ENCODE measurements at places on chromosomes 2 and 18.

DNA sequence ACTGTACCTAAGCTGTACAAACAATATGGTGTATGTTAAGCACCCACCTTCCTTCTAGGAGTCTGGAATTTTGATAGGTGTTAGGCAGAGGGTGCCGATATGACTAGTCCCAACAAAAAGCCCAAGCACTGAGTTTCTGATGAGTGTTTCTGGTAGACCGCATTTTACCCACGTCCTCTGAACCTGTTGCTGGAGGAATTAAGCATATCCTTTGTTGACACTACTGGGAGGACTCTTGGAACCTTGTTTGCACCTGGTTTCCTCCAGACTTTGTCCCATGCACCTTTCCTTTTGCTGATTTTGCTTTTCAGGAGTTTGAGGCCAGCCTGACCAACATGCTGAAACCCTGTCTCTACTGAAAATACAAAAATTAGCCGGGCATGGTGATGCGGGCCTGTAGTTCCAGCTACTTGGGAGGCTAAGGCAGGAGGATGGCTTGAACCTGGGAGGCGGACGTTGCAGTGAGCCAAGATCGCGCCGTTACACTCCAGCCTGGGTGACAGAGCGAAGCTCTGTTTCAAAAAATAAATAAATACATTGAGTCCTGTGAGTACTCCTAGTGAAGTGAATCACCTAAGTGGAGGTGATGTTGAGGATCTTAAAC, 11.4 kb upstream of the SPAST start:
- no peak for DNase-seq

- no peak for DNase-seq
These were observed 60.4 kb downstream of the RHOB start for GRCh38 chr2:20507166-20507692.

DNA sequence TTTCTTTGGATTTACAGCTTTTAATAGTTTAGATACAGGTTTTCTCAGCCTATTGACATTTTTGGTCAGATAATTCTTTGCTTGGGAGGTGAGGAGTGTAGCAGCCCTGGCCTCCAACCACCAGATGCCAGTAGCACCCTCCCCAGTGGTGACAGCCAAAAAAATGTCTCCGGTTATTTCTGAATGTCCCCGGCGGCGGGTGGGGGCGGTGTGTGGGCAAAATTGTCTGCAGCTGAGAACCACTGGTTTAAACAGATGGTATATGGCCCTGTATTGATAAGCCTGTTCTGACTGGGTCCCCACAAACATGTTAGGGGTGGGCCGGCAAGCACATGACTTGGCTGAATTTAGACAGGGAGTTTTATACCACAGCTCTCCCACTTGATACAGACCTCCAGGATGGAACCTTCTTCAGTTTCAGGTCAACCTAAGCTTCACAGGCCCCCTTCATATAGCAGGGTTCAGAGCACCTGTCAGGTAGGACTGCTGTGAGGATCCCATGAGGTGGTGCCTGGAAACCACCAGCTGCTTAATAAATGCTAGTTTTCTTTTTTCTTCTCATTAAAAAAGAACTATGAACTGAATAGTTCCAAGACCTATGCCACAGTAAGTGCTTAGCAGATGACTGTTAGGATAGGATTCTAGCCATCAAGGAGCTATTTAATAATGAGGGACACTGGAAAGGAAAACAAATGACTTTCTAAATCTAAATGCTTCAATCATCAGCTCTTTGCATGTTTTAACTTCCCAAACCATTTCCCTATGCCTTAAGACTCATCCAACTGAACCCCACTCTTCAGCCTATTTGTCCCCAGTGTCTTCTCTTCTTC, 18.1 kb downstream of the LPIN2 start:
- DNase-seq = peak; percentile 39

- peak; percentile 3 for DNase-seq
These were observed 1094.6 kb upstream of the CDH2 start for GRCh38 chr18:29271501-29271900.

GRCh38 chr18:45777393-45777792, 48.1 kb upstream of the SIGLEC15 start:
- DNase-seq = peak; percentile 86

DNA sequence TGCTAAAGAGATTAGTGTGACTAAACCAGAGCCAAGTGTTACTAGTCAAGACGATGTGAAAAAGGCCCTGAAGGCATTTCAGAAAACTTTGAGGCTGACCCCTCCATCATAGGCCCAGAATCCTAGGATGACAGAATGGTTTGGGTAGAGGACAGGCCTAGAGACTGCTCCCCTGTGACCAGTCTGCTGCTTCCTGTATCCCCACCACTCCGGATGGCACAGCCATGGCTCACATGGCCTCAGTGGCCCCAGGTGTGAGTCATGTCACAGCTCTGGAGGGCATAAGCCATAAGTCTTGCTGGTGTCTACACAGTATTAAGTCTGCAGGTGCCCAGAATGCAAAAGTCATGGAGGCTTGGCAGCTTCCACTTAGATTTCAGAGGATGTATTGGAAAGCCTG, 12.4 kb upstream of the STAT1 start:
- DNase-seq = no peak

DNA sequence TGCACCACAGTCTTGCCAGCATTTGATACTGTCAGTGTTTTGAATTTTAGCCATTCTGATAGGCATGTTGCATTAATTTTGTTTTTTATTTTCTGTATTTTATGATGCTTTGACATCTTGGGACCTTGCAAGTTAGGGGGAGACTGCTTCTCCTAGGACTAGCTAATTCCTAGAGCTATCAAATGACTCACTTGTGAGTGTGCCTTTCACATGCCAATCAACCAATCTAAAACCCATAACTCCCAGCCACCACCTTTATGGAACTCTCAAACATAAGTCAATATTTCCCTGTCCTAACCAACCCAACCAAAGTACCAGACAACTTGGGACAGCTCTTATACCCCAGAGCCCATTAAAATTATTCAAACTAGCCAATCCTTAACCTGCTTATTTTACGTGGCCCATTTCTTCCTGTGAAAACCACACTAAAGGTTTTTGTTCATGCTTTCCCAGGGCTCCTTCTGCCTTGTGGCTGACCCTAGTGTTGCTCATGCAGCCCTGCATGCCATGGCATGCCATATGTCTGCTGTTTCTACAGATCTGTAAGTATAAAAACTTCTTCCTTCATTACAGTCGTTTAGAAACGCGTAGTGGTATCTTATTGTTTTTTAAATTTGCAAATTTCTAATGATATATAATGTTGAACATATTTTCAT, 230.1 kb downstream of the GPD2 start:
- DNase-seq = no peak

DNA sequence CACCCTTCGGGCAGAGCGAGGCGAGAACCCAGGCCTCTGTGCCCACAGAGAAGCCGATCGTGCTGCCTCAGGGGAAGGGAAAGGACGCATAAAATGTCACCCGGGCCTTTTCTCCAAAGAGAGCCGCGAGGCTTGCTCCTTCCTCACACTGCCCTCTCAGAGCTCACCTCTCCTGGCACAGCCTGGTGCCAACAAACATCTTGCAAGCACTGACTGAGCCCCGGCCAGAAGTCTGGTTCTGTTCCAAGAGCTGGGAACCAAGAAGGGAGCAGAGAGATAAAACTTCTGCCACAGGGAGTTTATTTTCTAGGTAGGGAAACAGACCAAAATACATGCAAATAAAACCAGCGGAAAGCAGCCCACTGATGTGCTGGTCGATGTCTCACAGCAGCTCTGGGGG, 13.6 kb upstream of the ADI1 start:
- DNase-seq = no peak

DNA sequence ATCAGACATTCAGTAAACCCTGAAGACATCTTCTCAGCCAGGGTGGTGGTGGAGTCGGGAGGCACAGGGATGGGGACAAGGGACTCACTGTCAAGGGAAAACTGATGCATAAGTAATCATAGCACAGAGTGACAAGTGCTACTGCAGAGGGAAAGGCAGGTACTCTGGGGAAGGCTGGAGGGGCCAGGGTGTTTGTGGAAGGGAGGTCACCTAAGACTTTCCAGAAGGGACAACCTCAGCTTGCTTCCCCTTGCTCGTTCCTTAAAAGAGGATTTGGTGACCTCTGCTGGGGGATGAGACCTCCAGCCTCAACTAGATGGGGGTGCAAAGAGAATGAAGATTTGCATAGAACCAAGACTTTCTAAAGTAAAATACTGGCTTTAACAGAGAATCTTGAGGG, 99.5 kb downstream of the SLC4A3 start:
- no peak for DNase-seq

GRCh38 chr2:143787674-143788073, 658.5 kb downstream of the ARHGAP15 start:
- DNase-seq = no peak

DNA sequence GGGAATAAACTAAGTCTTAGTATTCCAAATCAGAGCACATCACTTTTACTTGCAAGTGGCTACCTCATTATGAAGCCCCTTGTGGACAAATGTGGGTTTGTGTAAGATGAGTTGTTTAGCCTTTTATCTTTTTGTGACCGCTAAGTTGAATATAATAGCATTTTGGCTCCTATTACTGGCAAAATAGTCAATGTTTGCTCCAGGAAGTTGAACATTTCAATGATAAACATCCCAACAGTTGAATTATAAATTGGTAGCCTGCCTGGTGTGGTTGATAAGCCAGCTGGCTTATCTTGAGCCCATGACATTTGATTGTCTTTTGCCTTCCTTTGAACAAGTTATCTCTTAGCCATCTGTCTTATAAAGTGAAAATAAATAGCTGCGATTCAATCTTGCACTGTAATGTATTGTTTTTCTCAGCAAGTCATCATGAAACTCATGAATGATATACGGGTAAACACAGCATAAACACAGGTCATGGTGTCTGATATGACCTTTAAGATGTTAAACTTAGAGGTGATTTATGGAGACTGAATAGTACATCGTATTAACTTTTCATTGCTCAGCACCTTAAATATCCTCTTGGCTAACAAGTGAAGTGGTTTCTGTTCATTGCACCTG, 338.4 kb downstream of the SOCS6 start:
- no peak for DNase-seq

DNA sequence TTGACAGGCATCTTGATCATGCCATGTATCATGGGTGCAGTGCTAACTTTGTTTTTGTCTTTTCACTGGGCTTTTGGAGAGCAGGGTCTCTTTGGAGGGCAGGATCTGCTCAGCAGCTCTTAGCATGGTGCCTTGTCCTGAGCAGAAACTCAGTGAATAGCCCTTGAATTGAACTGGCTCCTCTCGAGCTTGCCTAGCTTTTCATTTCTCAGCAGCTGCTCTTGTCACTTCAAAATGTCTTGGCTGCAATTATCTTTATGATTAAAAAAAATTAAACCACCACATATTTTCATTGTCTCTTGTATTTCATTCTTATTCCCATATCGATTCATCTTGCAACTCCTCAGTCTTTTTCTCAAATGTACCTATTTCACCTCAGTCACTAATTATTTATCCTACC, 50.5 kb downstream of the CCDC85A start:
- DNase-seq = no peak

DNA sequence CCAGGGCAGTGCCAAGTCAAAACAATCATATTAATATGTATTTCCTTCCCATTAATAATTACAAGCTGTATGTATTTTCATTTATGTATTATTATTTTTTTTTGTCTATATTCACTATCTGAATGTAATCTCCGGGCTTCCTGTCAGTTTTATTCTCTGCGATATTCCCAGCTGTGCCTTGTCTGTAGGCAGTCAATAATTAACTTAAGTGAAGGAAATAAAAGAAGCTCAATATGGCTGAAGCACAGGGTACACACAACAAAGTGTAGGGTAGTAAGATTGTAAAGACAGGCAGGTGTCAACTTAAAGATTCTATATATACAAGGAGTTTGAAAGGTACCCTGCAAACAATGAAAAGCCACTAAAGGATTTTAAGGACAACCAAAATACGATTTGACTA, 122.9 kb downstream of the ROCK1 start:
- DNase-seq = no peak

GRCh38 chr2:8193686-8194615, 487.9 kb upstream of the ID2 start:
- no peak for DNase-seq

GRCh38 chr2:229265727-229266126, 5.4 kb downstream of the PID1 start:
- DNase-seq = no peak

GRCh38 chr2:65112633-65113032, 17.3 kb downstream of the RAB1A start:
- no peak for DNase-seq

DNA sequence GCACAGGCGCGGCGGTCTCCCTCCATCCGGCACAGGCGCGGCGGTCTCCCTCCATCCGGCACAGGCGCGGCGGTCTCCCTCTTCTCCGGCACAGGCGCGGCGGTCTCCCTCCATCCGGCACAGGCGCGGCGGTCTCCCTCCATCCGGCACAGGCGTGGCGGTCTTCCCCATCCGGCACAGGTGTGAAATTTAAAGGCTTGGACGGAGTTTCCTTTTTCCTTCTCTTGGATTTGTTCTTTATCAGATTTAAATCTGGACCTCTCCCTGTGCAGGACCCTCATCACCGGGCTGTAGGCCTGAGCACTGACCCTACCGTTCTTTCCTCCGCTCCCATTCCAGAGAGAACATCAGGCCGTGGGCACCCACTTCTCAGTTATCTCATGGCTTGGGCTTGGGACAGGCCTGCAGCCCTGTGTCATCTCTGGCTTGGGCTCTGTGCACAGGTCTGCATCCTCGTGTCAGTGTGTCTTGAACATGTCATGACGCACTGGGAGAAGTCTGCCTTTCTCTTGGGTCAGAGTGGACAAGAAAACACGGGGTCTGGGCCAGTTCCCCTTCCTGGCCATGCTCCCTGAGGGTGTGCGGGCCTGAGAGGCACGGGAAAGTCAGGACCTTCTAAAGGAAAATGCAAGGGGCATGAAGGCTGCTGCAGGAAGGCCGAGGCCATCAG, 53.9 kb upstream of the PXDN start:
- no peak for DNase-seq

- DNase-seq = peak; percentile 24
These were observed 261.0 kb upstream of the CXCR4 start for GRCh38 chr2:136378712-136379595.

DNA sequence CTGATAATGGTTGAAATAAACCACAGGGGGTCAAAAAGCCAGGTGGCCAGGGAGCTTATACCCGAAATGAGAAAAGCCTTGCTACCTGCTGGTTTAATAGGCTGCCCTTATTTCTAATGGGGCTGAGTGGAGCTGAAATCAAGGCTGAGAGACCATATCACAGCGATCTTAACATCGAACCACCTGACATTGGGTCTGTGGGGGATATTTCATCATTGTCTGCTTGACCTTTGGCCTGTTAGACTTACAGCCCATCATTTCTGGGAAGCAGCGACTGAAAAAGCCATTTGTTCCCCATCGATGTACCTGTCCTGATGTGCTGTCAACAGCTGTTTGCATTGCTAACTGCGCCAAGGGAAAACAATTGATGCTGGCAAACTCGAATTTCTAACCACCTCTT, 199.7 kb upstream of the SLC14A2 start:
- no peak for DNase-seq

DNA sequence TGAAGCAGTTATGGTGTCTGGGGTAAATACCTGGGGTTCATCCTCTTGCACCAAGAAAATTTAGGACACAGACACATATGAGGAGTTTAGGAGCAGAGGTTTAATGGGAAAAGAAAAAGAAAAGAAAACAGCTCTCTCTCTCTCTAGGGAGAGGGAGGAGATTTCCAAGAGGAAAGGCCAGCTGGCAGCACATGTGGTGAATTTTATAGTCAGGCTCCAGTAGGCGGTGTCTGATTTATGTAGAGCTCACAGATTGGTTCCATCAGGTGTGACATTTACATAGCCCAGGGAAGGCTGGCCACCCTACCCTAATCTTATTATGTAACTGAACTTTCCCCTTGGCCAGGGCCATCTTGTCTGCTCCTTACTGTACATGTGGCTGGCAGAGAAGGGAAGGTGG, 297.5 kb upstream of the RGPD4 start:
- DNase-seq = no peak
